ENCODE measurements at places on chromosomes 4 and X.

DNA sequence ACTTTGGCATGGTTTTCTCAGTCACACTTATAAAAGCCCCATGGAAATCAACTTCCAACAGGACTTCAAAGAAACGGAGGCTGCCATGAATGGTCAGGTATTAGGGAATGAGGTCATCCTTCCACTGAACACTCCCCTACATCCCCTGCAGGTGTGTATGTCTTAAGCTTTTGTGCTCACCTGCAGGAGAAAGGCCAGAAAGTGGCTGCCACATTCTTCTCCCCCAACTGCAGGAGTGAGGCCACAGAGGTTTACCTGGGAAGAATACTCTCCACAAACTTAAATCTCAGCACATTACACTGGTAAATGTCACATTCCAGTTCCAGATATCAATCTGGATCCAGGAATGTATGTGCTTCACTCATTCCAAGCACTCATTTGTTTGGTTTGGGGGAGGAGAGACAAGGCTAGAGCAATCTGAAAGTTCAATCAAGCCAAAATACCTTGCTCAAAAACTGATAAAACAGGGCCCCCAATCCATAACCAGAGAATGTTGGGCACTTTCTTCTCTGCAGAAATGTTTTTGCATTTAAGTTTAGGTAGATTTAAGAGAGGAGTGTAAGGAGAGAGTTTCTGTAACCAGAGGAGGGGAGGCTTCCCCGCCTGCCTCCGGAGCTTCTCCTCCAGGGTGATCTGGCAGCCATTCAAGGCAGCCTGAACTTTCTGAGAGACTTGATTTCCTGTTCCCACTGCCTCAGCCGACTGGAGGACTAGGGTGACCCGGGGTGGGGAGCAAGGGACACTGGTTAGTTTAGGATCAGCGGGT, 15.4 kb downstream of the FAM9C start:
- DNase-seq = no peak

- no peak for DNase-seq
These were observed 48.2 kb upstream of the FGFBP2 start for GRCh38 chr4:16011173-16011572.

DNA sequence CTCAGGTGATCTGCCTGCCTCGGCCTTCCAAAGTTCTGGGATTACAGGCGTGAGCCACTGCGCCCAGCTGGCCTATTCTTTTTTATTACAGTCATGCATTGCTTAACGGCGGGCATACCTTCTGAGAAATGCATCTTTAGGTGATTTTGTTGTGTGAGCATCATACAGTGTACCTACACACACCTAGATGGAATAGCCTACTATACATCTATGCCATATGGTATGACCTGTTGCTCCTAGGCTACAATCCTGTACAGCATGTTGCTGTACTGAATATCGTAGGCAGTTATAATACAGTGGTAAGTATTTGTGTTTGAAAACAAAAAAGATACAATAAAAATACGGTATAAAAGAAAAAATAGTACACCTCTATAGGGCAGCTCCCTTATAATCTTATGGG, 6.0 kb downstream of the STAG2 start:
- DNase-seq = no peak

DNA sequence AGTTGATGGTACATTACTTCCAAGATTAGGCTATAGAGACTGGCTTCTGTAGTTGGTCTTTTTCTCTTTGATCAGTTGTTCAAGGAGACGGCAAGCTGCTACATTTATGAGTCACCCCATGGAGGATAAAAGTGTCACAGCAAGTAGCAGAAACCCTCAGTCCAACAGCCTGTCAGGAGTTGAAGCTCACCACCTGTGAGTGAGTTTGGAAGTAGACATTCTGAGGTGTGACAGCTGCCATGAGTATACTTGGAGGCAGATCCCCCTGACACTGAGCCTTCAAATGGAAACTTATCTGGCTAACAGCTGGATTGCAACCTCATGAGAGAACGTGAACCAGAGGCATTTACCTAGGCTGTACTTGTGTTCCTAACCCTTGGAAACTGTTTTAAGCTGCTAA, 68.0 kb downstream of the CCNG2 start:
- no peak for DNase-seq

- DNase-seq = no peak
These were observed 24.9 kb downstream of the AR start for GRCh38 chrX:67568769-67569168.

GRCh38 chr4:132642016-132642817, 506.9 kb upstream of the PCDH10 start:
- DNase-seq = no peak

DNA sequence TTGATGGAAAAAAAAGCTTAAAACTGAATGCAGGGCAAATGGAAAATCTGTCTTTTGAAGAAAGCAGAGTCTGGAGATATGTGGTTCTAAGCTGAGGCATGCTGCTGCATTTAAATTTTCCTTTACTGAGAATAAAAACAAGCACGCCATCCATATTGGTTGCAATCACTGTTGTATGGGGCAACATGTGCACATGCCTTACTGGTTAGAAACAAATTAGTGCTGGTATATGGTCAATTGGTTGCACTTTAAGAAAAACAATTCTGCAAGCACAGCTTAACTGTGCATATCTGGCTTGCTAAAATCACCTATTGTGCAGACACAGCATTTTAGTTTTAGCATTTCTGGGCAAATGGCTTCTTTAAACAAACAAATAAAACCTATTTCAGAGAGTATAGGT, 239.1 kb downstream of the NDST4 start:
- DNase-seq = no peak

DNA sequence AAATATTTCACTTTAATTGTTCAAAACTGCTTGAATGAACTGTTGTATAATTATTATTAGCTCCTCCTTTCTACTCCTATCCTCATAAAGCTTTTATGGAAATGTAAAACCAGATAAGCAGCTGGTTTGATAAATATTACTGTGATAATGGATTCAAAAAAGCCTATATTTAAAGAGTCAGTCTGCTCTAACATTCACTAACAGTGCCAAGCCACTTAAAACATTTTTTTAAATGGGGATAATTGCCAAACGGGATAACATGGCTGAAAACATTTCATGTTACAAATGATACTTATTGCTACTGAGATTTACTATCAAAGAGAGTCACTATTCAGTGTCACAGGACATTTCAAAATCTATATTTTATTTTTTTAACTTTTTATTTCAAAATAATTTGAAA, 17.4 kb downstream of the ARHGAP24 start:
- no peak for DNase-seq

GRCh38 chrX:11427453-11428071, 134.3 kb downstream of the AMELX start:
- no peak for DNase-seq

GRCh38 chr4:87147116-87147515, 73.3 kb downstream of the KLHL8 start:
- no peak for DNase-seq

DNA sequence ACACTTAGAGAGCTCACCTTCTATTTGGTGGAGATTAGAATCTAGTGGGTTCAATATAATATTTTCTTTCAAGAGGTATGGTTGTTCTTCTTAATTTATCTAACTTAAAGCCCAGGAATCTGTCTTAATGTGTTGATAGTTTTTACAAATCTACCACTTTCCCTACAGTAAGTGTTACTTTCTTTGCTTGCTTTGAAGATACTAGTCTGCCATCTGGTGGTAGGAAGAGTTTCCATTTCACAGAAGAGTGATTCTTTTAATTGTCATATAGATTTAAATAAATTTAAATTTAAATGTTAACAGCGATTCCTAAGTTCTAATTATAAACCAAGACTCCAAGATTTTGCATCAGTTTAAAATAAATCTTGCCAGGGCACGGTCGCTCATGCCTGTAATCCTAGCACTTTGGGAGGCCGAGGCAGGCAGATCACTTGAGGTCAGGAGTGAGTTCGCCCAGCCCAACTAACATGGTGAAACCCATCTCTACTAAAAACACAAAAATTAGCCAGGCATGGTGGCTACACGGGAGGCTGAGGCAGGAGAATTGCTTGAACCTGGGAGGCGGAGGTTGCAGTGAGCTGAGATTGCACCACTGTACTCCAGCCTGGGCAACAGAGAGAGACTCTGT, 43.5 kb downstream of the NUDT9 start:
- no peak for DNase-seq

GRCh38 chr4:182885738-182886077, 31.5 kb downstream of the DCTD start:
- no peak for DNase-seq

- no peak for DNase-seq
These were observed 133.3 kb downstream of the PJA1 start for GRCh38 chrX:69031971-69032391.

DNA sequence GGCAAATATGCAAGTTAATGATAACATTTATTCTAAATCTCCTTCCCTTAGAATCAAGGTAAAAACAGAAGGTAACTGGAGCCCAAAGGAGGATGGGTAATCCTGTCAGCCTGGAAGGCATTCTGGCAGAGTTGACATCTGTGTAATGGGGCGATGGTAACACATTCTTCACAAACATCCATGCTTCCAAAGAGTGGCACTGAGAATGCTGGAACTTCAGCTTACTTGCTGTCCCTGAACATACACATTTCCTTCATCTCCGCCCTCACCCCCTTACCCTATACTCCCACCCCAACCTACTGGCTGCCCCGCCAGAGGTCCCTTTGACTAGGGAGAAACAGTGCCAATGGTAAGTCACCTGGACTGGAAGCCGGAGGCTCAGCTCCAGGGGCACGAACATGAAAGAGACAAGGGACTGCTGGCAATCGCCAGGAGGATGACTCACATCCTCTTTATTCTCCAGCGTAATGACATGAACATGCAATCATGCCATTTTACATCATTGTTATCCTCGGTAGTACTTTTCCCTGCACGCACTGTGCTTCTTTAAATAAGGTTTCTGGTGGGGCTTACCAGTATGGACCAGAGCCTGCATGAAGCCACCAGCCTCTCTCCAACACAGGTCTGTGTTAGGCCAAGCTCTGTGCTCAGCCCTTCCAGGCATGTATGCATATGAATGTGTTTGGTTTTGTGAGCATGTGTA, 694.2 kb upstream of the TENM3 start:
- DNase-seq = no peak

DNA sequence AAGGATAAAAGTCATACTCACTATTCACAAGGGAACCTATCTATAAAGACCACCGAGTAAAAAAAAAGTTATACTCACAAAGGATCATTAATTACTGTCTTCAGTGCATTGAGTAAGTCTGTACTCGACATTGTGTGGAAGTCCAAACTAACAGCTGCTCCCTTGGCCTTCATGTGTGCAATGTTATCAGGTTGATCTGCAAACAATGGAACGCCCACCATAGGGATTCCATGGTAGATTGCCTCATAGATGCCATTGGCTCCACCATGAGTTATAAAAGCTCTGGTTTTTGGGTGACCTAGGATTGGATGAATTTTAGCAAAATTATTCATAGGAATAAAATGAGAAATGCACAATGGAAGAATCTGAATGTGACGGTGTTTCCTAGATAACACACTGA, 10.6 kb downstream of the UGT2B4 start:
- DNase-seq = no peak

DNA sequence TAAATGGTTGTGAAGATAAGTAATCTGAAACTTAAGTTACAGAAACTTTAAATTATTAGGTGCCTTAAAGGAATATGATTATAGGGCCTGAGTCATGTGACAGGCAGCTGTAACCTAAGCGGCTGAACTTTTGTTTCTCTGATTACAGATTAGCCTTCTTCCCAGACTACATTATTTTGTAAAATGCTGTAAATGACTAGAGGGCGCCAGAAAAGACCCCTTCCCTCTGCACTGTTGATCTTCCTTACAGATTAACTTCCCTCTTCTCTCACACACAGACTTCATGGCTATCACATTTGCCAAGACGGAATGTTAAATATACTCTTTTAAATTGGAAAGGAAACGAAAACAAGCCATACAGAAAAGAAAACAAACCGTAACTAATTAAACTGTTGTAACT, 96.6 kb downstream of the EVC2 start:
- DNase-seq = no peak

DNA sequence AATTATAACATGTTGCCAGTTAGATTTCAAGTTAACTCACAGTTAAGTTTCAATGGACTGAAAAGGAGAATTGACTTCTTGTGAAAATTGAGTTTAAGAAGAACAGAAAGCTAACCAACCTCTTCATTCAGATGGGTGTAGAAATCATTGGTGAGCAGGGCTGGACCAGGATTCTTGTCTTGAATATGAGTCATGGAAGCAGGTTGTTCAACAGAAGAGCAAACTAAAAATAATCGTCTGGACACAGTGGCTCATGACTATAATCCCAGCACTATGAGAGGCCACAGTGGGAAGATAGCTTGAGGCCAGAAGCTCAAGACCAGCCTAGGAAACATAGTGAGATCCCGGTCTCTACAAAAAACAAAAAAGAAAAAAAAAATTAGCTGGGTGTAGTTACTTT, 98.2 kb downstream of the ARSJ start:
- DNase-seq = no peak

- DNase-seq = no peak
These were observed 411.3 kb upstream of the EMCN start for GRCh38 chr4:100929135-100929534.

DNA sequence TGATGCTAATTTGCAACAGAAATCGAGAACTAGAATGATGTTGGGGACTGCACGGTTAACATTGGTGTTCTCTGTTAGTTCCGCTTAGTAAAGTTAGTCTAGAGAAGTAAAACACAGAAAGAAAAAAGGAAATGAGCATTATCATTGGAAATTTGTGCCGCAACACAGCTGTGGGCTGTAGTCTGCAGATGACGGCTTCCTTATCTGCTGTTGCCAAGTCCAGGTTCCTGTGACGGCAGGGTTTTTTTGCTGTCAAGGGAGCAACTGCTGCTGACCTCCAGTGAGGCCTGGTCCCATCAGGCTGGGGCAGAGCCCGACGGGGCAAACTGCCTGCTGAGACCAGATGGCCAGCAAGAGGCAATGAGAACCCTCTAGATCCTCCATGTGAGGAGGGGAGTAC, 38.9 kb upstream of the PHEX start:
- DNase-seq = no peak

DNA sequence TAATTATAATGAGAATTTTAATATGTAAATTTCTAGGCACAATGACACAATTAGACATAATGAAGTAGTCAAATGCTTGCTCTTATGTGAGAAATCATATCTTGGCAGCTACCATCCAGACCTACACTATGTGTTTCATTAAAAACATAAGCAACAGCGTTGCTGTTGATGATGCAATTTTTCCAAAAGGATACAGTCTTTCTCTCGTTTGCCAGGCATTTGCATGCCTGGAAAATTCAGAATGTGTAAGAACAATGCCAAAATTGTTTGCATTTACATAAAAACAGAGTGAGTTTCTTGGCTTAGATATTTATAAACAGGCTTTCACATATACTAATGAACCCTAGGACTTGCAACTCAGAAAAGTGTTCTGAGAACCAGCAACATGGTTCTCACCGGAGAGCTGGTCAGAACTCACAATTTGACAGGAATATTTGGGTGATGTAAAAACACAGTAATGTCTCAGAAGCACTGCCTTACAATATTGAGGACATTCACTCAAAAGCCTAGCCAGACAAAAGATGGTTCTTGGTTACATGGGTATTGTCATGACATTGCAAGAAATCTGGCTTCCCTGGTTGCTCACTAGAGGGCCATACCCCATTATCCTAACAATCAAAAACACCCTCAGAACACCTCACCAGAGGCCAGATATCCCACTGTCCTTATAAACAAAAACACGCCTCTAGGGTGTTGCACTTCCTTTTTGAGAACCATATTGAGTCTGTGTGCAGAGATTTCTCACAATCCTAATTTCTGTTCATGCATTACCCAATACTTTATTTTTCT, 1029.0 kb upstream of the AGA start:
- DNase-seq = no peak
